ENCODE measurements at places on chromosomes 3 and 15. TPM values are rescaled to one million over a fixed set of nuclear protein-coding genes. Genes with fewer than 3 reads are reported as not detected.

DNA sequence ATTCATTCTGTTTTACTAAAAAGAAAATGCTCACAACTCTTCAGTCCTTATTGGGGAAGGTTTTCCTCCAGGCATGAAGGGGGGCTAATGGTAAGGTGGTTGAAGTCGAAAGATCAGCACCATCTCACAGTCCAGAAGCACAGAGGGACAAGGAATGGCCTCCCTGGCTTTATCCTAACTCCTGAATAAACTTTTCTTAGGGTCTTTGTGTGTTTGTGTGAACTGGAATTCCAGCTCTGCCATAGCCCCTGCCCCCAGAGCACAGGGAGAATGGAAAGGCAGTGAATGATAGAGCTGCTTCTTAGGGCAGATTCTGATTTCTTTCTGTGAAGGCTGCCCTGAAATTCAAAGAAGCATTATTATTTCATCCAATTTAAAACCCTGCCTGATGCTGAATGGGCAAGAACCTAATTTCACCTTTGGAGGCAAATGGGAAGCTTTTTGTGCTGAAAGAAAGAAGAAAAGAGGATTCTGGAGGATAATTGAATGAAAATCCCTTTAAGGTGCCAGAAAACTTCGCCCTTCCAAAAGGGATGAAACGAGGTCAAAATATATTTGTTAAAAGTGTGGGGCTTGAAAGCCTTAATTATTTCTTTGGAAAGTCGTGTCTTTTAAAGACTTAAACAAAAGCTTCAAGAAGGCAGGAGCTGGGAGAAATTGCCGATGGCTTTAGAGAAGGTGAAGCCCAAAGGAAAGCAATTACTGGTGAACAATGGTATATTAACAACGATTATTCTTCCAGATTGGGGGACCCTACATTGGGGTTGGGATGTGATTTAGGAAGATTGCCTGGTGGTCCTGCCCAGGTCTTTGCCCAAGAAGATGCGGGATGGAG is 259.9 kb upstream of the RGMA start:
- no peak for DNase-seq

- no peak for DNase-seq
Observed at GRCh38 chr15:55322467-55322866, 3.4 kb downstream of the PIGB start.

DNA sequence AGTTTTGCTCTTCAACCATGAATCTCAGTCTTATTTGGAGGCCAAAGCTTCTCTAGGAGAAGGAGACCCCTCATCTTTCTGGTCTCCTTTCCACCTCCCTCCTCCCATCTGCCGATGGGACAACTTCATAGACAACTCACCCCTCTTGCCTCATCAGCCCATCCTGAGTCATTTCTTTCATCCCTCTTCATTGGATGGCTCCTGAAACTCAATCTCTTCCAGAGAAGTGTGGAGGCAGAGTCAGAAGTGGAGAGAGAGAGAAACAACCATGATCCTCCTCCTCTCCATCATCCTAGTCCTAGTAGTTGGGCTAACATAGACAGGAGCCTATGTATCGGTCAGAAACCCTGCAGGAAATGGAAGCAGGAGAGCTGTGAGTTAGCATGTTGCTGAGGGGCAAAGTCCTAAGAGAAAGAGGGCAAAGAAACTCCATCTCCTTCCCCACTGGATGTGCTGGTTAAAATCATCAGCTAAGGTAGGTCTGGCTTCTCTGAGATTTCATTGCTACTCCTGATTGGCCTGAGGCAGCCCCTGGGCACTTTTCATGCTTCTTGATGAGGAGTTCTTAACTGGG is 21.3 kb upstream of the HCN4 start:
- no peak for DNase-seq

DNA sequence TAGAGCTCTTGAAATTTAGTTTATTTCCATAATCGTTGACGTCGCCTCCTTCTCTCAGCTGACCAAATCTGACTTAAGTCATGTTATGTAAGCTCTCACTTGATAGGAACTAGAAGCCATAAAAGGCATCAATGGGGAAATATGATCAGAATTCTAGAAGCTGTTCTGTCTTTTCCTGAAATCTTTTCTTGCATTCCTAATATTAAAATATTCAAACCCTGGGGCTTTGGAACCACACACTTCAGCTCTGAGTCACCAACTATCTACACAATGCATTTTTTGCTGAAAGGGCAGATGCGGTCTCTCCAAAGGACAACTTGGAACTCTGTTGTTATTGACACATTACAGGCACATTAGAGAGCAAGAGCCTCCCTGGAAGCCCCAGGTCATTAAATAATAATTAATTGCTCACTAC is 91.3 kb downstream of the LARS2 start:
- DNase-seq, result no peak

DNA sequence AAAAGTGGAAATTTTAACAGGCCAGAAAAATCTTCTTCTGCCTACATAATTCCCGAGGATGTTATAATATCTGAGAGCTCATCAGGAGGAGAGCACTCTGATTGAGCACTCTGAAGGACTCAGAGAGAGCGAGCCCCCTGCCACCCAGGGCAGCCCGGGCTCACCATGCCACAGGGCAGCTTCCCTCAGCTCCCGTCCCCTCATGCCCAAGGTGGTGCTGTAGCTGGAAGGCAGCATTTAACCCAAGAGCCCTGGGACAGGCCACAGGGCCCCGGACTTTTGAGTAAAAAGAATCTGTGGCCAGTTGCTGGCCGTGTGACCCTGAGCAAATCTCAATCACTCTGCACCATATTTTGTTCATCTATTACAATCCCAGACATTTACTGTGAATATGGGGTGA is 23.5 kb upstream of the RAD18 start:
- DNase-seq, result no peak

DNA sequence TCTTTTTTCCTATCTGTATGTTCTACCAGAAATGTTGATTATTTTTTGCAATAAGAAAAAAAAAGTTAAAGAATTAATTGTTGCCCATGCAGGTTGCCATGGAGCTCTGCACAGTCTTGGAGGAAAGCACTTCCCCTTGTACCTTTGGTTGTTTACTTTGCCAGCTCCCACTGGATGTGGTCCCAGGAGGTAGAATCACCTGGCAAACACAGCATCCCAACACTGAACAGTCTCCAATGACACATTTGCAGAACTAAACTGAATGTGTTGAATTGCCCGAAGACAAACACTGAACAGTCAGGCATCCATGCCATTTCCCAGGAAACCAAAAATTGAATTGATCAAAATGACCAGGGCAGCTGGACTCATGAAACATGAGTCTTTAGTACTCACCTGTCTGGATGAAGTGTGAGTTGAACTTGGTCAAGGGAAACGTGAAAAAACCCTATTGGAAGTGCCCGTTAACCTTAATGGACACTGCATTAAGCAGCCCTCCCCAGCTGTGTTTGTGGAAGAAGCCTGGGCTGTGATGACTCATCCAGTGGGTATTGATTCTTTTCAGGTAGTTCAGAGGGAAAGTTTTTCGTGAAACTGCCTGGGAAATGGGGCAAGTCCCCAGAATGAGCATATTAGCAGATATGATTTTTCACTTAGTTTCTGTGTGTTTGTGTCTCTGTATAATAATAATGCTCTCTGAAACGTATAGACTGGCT is 284.7 kb upstream of the STT3B start:
- no peak for DNase-seq

DNA sequence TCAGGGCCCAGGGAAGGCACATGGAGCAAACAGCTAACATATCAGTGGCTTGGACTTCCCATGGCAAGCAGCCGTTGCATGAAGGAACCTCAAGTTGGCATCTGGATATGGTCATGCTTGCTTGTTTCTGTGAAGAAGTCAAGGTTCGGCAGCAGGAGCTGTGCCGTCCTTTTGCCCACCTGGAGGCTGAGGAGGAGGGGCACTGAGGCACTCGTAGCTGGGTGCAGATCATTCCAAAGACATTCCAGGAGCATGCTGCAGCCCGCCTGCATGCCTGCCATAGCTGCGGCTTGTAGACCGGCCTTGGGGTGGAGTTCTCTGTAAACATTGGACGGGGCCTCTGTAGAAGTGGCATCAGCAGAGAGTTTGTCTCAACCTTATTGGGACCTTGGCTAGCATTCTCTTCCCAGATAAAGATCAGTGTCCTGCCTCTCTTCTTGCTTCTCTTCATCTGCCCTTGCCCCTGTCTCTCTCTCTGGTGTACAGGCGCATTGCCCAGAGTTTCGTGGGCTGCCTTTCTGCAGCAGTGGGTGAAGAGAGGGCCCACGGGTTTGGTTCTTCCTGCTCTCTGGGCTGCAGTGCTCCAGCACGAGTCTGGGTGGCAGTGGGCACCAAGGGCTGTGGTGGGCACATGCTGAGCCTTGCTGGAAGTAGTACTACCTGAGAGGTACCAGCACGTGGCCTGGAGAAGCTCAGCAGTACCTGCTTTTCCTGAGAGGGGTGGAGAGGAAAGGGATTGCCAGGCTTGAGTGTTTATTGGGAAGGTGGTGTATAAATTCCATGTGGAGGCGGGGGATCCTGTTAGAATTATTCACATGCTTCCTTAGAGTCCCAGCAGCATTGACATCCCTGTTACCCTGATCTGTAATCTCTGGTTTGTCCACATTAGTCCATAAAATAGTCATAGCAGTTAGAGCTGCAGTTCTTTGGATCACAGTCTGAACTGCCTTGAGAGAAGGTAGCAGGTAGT is 49.4 kb downstream of the CHCHD6 start:
- no peak for DNase-seq

GRCh38 chr15:70210528-70210927 is 112.8 kb upstream of the TLE3 start:
- DNase-seq, result no peak

DNA sequence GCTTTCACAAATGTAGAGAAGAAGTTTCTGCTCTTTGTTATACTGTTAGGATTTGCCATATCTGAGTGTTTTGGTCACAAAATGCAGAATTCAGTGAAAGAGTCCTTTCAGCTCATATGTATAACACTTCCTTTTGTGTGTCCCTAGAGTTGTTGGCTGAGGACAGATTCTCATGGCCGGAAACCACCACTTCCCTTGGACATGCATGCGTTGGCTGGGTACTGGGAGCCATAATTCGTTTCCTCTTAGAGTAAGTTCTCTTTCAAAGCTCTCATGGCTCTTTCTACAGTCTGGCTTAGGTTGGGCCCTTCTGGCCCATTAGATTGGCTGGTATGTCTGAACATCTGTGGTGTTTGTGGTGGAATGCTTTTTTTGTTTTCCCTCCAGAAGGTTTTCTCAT is 298.5 kb downstream of the DIPK2A start:
- DNase-seq, result no peak

DNA sequence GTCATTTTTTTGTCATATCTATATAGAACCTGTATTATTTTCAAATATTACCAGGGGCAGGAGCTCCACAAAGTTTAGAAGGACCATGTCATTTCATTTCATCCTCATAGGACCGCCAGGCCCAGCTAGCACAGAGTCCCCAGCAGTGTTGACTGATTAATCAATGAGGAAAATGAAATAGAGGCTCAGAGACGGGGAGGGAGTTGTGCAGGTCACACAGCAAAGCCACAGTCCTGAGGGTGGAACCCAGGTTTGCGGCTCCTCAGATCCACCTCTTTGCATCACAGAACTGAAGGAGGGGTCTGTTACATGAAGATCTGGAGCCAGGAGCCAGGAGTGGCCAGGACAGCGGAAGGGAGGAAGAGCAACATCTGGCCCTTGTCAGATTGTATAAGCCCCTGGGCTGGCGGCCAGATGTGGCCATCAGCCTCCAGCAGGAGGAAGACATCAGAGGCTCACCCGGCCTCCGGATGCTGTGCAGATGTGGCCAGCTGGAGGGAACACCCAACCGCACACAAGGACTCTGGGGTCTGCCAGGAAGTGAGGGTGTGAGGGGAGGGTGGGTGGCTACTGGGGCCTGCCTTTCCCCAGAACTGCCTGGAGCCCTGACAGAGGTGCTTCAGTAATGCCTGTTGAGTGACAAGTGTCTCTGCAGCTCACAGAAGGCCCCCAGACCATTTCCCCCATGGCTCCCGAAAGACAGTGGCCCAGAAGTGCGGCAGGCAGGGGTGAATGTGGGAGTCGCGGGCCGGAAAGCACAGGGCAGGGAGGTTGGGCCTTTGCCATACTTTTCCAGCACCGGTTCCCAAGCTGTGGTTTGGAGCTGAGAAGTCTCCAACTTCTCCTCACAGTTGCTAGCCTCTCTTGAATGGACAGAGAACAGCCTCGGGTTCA is 21.3 kb downstream of the EFCC1 start:
- DNase-seq, result peak; percentile 61

DNA sequence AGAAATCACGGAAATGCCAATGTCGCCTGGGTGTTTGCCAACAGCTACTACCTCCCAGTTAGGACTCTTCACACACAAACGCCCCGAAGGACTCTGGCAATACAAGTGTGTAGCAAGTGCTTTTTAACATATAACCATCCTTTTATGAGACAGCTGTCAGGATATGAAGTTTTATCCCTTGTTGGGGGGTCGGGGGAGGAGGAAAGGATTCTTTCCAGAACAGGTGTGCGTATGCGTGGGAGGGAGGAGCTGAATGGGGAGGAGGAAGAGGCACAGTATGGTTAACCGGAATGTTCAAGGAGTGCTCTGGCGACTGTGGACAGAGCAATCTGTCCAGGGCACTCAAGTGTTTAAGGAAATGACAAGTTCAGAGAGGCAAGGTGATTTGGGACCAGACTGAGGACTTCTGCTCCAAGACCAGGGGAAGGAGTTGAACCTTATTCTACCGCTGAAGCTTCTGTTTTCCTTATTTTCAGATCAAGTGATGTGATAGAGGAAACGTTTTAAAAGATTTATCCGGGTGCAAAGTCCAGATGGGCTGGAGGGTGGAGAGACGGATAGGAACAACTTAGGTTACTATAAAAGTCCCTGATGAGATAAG is 1.3 kb downstream of the TSPAN3 start:
- DNase-seq, result no peak

DNA sequence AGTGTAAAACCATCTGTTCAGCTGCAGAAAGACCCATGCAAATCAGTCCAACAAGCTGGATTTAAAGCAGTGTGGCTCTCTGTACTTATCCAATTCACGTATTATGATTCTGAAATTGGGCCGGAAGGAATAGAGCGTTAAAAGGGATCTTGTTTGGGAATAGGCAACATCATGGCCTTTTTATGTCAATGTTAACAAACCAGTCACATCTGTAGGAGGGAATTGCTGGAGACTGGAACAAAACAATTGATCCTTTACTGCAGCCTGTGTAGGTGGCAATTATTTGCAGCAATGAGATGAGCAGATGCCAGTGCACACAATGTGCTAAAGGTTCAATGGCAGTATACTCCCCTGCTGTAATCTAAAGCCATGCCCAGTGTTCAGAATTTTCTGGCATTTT is 887.4 kb upstream of the ROBO1 start:
- no peak for DNase-seq

The CCDC54 gene
- polyA plus RNA-seq, result 0.12 TPM

The MCTP2 gene
- 26.4 TPM for polyA plus RNA-seq

The AEN gene
- 6.2 TPM for polyA plus RNA-seq

The TMCO5A gene
- not detected for polyA plus RNA-seq

The PLOD2 gene
- 137 TPM for polyA plus RNA-seq

The TP53BP1 gene
- polyA plus RNA-seq, result 58.1 TPM

The PRKCI gene
- polyA plus RNA-seq, result 74.7 TPM

The C2CD4A gene
- polyA plus RNA-seq, result 0.24 TPM

The GOLGA6L4 gene
- 15.3 TPM for polyA plus RNA-seq

The ITGA11 gene
- 23.2 TPM for polyA plus RNA-seq

The UROC1 gene
- polyA plus RNA-seq, result not detected

Measured in left renal pelvis (tissue), 4 donors.